SJSA1 (cell line): ENCODE measurements at places on chromosomes 5 and 9. TPM values are rescaled to one million over a fixed set of nuclear protein-coding genes. Genes with fewer than 3 reads are reported as not detected.

The ANKRD55 gene
- not detected in 2 replicates for total RNA-seq

DNA sequence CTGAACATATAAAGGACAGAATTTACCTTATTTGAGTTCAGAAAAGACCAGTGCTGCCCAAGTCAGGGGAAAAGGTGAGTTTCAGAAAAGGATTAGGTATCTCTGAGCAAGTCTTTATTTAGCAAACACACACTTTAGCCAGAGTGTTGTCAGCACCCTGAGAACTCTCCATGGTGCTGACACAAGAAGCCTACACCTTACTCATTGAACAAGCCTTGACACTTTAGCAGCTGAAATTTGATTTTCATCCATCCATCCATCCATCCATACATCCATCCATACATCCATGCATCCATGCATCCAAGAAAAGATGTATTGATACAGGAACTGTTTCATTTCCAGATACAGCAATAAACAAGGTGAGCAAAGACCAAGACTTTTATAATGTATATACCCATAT, 311.2 kb downstream of the TRIM32 start:
- DNase-seq, result no peak

- no peak for DNase-seq
Observed at GRCh38 chr9:123556464-123557435, 200.8 kb downstream of the CRB2 start.

DNA sequence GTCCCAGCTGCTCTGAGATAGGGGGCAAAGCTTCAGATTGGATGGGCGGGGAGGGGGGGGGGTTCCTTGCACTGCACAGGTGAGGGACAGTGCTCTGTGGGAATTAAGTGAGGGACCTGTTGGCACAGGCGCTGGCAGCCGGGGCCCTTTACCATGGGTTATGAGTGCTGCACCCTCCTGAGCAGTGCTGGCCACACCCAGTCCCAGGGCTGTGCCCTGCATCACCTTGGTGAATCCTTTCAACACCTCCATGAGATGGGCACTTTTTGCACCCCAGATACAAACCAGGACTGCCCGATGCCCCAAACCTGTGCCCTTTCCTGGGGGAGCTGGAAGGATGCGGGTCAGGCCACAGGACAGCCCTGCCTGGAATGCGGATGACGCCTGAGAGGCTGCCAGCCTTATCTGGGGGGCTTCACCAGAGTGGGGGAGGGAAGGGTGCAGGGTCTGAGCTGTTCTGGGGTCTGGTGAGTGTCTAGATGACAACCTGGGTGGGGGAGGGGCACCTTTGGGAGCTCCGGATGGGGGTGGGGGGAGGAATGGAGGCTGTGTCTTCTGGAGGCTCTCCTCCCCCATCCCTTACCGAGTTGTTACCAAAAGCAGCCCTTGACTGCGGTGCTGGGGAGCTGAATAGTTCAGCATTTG, 5.2 kb downstream of the CRB2 start:
- DNase-seq, result no peak
